ENCODE measurements at places on chromosomes 6 and 20.

DNA sequence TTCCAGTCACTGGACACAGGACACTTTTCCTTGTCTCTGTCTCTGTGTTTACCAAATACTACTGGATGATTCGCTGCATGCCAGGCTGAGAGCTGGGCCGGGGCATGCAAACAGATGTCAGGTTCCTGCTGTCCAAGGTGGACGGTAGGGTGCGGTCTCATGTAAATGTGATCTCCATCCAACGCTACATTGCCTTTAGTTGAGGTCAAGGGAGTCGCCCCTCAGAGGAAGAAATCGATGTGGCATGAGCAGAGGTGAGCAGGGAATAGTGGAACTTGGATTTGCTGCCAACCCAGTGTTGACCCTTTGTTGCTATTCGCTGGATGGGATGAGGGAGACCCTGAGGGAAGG lies 9.8 kb upstream of the TOX2 start:
- no peak for DNase-seq

DNA sequence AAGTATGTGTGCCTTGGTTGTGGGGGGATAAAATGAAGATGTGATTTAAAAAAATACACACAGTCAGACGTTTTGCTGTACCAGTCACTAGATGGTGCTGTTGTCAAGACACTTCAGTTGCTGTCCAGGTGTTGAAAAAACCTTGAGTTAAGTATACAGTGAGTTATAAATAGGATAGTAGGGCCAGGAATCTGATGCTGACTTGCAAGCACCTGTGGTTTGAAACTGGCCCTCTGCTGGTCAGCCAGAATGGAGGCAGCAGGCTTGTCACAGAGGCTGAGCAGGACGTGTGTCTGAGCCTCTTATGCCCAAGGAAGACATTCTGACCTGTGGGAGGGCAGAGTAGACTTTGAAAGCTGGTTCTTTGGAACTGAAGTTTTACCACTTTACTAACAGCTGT lies 27.8 kb downstream of the RNF8 start:
- no peak for DNase-seq

- no peak for DNase-seq
These were observed 87.2 kb upstream of the QKI start for GRCh38 chr6:163327165-163327880.

DNA sequence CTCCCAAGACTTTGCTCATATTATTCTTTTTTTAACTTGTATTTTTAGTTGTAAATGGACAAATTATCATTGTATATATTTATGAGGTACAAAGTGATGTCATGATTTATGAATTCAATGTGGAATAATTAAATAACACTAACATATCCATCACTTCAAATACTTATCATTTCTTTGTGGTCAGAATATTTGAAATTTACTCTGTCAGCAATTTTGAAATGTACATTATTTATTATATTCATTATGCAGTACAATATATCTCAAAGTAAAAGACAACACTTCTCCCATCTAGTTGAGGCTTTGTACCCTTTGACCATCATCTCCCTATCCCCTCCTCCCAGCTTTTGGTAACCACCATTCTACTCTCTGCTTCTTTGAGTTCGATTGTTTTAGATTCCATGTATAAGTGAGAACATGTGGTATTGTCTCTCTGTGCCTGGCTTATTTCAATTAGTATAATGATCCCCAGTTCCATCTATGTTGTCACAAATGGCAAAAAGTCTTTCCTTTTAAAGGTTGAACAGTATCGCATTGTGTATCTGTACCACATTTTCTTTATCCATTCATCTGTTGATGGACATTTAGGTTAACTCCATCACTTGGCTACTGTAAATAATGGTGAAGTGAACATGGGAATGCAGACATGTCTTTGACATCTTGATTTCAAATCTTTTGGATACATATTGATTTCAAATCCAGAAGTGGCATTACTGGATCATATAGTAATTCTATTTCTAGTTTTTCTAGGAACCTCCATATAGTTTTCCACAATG lies 197.2 kb downstream of the KIF6 start:
- no peak for DNase-seq

DNA sequence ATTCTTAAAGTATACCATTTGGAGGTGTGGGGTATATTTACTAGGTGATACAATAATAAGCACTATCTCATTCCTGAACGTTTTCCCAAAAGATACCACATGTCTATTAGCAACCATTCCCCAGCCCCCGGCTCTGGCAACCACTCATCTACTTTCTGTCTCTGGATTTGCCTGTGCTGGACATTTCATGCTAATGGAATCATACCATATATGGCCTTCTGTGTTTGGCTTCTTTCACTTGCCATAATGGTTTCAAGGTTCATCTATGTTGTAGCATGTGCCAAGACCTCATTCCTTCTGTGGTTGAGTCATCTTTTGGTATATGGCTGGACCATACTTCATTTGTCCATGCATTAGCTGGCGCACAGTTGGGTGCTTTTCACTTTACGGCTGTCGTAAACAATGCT lies 39.7 kb downstream of the BCAS4 start:
- no peak for DNase-seq

All from stimulated activated CD8-positive, alpha-beta memory T cell treated with anti-CD3 and anti-CD28 coated beads, Interleukin-4, amount 100 ng/mL, for 24 hours (primary cell).